Right lung (tissue), 10 donors: ENCODE measurements at places on chromosomes 1 and 21. TPM values are rescaled to one million over a fixed set of nuclear protein-coding genes. Genes with fewer than 3 reads are reported as not detected.

DNA sequence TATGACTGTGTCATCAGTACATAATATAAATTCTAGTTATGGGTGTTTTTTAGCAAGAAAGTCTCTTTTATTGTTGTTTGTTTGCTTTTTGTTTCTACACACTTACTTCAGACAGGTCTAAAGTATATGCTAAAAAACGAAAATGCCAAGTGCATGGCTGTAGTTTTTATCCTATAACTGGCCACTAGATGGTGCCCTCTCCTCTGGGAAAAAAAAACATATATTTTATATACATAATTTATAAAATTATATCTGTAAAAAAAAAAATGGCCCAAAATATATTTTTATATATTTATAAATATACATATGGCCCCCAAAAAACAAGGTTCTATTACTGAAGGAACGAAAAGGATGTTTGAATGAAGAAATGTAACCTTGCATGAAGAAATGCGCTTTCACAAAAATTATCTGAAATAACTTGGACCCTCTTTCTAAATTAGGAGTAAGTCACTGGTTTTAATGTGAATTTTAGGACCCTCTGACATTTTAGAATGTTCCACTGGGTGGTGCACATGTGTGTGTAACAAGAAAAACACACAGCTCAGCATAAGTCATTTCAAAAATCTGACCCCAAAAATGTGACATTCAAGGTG, 93.5 kb downstream of the TTLL7 start:
- DNase-seq = no peak

- no peak for DNase-seq
Observed at GRCh38 chr21:35824136-35824535, 236.2 kb downstream of the SETD4 start.

DNA sequence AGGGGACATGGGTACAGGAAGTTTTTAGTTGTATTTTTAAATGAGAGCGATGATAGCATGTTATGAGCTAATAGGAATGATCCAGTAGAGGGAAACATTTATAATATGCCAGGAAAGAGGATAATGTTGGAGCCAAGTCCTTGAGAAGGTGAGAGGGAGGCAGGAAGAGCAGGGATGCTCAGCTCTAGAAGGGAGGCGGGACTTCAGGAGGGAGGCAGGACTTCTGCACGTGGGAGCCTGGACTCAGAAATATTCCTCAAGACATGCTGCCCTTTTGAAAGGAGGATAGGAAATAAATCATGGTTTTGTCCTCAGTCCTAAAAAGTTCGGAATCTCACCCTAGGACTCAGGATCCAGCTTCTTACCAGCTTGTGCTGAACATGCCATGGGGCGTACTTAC, 5.9 kb downstream of the ADARB1 start:
- DNase-seq = no peak

DNA sequence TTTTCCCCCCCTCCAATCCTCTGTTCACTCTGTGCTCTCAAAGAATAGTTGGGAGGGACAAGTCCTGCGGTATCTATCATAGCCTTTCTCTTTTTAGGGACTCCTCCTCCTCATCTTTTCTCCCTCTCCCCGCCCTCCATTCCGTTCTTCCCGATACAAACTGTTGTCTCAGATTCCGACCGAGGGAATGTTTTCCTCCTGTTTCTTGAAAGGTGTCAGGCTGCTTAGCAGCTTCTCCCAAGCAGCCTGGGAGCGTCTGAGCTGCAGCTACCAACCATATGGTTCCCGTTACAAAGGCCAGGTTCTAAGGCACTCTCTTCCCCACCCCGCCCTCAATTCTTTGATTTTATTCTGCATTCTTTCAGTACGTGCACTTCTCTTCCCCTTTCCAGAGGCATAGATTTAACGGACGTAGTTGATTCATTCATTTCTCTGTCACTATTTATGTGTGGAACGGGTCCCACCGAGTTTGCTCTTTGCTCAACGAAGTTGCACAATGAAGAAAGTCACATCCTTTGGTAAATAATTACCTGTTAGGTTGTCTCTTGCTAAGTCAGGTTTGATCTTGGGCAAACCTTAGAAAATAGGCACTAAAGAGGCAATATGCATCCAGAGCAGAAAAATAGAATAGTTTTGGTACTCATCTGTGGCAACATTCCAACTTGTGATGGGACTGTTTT, 2.8 kb downstream of the ADGRL2 start:
- no peak for DNase-seq

DNA sequence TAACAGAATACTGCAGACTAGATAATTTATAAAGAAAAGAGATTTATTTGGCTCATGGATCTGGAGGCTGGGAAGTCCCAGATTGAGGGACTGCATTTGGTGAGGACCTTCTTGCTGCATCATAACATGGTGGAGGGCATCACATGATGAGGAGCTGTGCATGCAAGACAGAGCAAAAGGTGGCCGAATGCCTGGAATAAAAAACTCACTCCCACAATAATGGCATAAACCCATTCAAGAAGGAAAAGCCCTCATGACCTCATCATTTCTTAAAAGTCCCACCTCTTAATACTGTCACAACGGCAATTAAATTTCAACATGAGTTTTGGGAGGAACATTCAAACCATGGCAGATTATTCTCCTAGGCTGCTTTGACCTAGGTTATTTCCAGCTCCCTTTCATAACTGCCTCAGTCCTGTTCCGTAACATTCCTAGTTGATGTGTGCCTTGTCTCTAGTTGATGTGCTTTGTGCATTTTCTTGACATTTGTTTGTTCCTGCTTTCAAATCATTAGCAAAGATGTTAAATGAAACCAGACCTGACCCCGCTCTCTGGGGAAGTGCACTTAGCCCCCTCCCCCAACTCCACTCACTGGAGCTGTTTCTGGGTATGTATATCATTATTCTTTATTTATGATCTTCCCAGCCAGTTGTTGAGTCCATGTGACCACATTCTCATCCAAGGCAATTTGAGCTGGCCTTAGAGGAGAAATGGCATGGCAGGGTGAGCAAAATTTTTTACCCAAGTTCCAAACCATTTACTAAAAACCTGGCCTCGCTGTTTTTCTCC, 148.5 kb downstream of the GDAP2 start:
- DNase-seq = no peak

DNA sequence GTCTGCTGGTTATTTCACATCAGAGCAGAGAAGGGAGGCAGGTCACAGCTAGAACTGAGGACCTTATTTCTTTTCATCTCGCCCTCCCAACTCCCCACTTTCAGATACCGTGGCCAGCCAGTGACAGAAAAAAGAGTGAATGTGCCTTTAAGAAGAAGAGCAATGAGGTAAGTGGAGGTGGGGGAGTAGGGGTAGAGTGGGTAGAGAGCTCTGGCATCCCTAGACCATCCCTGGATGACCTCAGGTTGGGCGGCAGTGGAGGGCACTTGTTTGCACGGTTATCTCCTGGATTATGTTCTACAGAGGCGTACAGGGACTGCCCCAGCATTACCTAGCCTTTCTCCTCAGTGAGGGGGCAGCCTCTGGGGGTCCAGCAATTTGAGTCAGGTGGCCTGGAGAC, 4.6 kb downstream of the SEMA4A start:
- DNase-seq = no peak

DNA sequence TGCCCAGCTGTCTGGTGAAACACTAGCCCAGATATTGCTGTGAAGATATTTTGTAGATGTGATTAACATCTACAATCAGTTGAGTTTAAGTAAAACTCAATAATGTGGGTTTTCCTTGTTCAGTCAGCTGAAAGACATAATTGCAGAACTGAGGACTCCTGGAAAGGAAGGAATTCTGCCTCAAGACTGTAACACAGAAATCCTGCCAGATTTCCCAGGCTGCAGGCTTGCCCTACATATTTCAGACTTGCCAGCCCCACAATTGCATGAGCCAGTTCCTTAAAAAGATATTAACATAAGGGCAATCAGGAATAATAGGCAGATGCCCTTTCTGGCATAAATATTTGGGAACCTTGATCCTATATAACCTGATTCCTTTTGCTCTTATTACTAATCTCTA, 14.2 kb upstream of the NIBAN1 start:
- DNase-seq = no peak

GRCh38 chr21:41865002-41865777, 14.0 kb downstream of the PRDM15 start:
- DNase-seq = no peak

DNA sequence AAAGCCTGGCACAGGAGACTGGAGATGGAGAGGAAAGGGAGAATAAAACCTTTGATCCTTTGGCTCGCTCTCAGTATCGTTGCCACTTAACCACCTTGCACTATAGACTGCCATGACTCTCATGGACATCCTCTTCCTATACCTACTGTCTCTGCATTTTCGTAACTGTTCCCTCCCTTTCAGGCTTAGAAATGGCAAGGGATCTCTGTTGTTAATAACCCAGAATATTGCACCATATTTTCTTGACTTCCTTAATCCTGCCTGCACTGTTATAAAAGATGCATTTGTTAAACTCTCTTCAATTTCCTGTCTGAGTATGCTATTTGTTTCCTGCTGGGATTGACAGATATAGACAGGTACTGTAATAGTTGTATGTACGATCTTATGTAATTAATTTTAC, 38.6 kb downstream of the CYYR1 start:
- DNase-seq = no peak

GRCh38 chr1:218804014-218804785, 369.5 kb upstream of the LYPLAL1 start:
- no peak for DNase-seq

- no peak for DNase-seq
Observed at GRCh38 chr1:55716610-55717009, 501.4 kb upstream of the USP24 start.

- no peak for DNase-seq
Observed at GRCh38 chr1:47935163-47935562, 62.0 kb downstream of the TRABD2B start.

GRCh38 chr1:42797979-42798378, 13.2 kb downstream of the TMEM269 start:
- no peak for DNase-seq

DNA sequence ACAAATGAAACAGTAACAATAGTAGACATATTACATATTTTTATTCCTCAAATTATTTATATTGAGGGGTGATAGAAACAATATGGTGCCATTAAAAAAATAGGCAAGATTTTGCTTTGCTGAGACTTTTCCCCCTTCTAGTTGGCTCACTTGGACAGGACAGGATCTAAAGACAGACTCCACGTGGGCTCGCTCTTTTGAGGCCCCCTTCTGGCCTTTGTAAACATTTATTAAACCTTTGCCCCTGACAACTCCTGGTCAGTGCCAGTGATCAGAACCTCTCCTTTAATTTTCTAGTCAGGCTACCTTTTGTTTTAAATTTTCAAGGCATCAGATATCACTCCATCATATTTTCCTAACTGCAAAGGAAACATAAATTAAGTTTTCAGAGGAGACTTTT, 49.7 kb upstream of the IFI44L start:
- DNase-seq = no peak

DNA sequence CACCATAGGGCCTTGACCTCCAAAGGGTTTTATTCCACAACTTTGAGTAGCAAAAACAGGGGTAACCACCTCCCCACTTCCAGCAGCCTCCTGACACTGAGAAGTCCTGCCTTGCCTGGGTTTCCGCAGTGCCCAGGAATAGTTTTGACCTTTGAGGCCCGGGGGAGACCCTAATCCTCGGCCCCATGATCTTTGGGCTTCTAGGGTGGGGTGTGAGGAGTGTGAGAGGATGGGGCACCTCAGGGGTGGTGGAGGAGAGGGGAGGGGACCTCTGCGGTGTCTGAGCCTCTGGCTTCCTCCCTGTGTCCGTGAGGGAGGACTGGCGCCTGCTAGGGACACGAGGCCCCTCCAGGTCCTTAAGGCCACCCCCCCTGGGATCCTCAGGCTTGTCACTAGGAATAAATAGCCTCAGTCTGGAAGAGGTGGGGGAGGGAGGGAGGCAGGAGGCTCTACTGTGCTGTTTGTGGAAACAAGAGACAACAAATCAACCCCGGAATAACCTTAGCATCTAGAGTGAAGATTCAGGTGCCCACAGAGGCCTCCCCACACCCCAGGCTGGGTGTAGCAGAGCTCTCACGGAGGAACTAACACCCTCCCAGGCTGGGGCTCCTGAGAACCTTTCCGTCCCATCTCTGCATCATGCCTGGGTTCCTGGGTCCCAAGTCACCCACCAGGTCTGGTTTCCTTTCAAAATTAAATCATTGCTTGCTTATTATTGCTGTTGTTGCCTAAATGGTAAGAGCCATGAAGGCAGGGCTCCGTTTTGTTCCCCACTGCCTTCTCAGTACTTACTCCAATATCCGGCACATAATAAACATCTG, 904 bp upstream of the FHL3 start:
- no peak for DNase-seq

Gene CHI3L1
- polyA plus RNA-seq = 0.43 TPM

Gene TEX38
- 0.20 TPM for polyA plus RNA-seq

Gene PLA2G2D
- polyA plus RNA-seq = 0.09 TPM

Gene BRDT
- 0.31 TPM for polyA plus RNA-seq

Gene ELAVL4
- polyA plus RNA-seq = 0.98 TPM
